MCF 10A (cell line): ENCODE measurements at places on chromosomes 6 and 20. TPM values are rescaled to one million over a fixed set of nuclear protein-coding genes. Genes with fewer than 3 reads are reported as not detected.

Gene HTR1E
- total RNA-seq, result not detected in 2 replicates

Gene LY6G6D
- not detected in 2 replicates for total RNA-seq

Gene PTK6
- total RNA-seq, result 3.8 and 4.4 TPM in 2 replicates

Gene MROH8
- 1.1 and 1.5 TPM in 2 replicates for total RNA-seq

Gene BMP5
- not detected in 2 replicates for total RNA-seq

Gene HSPA1L
- 0.35 and 0.79 TPM in 2 replicates for total RNA-seq

Gene OR2J3
- total RNA-seq, result not detected in 2 replicates

Gene COL9A3
- total RNA-seq, result not detected in 2 replicates

Gene CDSN
- 0.16 TPM in 1 of 2 replicates, not detected in the other for total RNA-seq

Gene OR2H2
- not detected in 2 replicates for total RNA-seq

Gene SPDEF
- total RNA-seq, result not detected in 2 replicates

Gene CPXM1
- not detected in 2 replicates for total RNA-seq

Gene MOXD1
- 0.09 TPM in 1 of 2 replicates, not detected in the other for total RNA-seq

Gene PROCR
- total RNA-seq, result 27.4 and 34.6 TPM in 2 replicates

Gene SLC32A1
- not detected in 2 replicates for total RNA-seq

Gene RRAGD
- total RNA-seq, result 0.33 and 0.49 TPM in 2 replicates

Gene NFYA
- total RNA-seq, result 41.5 and 42.1 TPM in 2 replicates

Gene GPLD1
- 0.16 and 0.20 TPM in 2 replicates for total RNA-seq

Gene DCDC2
- 0.52 TPM in 1 of 2 replicates, not detected in the other for total RNA-seq

Gene CPNE1
- 161 and 194 TPM in 2 replicates for total RNA-seq
